ENCODE measurements at places on chromosomes 1 and 21.

DNA sequence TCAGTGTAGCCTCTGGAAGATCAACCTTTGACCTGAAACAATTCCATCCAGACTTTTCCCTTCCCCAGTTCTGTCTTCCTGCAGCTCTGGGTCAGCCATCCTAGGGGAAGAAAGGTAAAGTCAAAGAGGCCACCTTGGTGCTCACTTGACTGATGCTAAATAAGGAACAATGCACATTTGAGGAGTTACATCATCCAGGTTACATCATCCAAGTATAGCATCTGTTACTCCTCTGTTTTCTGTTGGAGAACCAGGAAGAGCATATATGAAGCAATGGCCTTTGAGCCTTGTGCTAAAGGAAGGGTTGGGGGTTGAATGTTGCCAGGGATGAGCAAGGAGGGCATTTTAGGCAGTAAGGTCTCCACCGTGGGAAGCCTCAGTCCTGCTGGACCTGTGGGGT, 3.1 kb upstream of the DSCAM start:
- DNase-seq = no peak

GRCh38 chr1:205447457-205448341, 8.1 kb downstream of the BLACAT1 start:
- no peak for DNase-seq

DNA sequence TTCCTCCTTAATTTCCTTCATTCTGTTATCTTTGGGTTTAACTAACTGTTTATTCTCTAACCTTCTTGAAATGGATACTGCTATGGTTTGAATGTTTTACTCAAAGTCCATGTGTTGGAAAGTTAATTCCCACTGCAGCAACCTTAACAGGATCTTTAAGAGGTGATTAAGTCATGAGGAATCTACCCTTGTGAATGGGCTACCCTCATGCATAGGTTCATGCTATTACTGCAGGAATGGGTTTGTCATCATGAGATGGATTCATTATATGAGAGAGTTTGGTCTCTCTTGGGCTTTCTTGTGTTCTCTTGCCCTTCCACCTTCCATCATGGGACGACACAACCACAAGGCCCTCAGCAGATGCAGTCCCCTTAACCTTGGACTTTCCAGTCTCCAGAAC, 516.9 kb downstream of the ADGRL2 start:
- no peak for DNase-seq

DNA sequence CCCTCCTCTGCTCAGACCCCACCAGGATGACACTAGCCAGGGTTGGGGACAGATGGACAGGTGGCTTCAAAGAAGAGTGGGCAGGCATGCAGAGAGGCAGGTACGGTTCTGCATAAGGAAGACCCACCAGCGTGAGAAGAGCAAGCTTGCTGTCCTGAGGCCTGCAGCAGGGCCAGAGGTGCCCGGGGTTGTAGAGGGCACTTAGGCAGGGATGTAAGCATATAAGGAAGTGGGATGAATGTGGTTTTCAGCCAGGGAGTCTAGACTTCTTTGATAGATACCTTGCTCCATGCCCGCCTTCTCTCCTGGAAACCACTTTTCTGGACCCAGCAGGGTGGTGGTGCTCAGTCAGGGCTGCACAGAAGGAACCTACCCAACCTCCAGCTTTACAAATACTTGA, 1.4 kb downstream of the TTC39A start:
- no peak for DNase-seq

- DNase-seq = no peak
These were observed 7.5 kb upstream of the CYP4A11 start for GRCh38 chr1:46948629-46949416.

DNA sequence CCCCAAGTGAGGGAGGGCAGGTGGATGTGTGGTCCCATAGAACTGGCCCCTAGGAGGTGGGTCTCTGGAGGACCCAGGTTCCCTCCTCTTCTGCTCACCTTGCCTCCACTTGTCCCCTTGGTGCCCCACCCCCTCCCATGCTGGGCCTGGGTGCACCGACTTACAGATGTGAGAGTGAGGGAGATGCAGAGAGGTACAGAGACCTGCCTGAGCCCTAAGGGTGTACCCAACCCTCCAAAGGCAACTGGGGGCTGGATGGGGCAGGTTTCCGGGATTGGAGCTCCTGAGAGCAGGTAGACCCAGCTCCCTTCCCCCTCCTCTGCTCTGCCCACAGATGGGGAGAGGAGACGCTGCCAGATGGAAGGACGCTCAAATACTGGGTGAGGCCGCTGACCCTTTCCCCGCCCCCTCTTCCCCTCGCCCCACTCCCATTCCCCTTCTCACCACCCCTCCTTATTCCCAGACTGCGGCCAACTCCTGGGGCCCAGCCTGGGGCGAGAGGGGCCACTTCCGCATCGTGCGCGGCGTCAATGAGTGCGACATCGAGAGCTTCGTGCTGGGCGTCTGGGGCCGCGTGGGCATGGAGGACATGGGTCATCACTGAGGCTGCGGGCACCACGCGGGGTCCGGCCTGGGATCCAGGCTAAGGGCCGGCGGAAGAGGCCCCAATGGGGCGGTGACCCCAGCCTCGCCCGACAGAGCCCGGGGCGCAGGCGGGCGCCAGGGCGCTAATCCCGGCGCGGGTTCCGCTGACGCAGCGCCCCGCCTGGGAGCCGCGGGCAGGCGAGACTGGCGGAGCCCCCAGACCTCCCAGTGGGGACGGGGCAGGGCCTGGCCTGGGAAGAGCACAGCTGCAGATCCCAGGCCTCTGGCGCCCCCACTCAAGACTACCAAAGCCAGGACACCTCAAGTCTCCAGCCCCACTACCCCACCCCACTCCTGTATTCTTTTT, 10.3 kb downstream of the TINAGL1 start:
- DNase-seq = no peak

DNA sequence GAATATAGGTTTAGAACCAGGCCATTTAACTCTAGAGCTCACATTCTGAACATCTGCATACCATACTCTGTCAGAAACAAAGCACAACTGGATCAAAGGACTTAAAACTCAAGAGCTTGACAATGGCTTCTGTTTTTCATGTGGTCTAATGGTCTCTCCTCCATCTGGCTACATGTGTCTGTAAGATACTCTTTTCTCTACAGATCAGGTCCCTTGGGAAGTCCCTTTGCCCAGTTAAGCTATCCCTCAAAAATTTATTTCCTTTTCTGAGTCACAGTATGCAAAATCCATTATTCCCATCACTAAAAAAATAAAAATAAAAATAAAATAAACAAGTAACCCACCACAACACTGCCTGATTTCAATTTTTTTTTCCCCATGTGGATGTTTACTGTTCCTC, 357.0 kb upstream of the PRMT6 start:
- DNase-seq = no peak

GRCh38 chr1:227777646-227778045, 37.8 kb upstream of the PRSS38 start:
- no peak for DNase-seq

- DNase-seq = no peak
These were observed 37.1 kb upstream of the ANGPTL7 start for GRCh38 chr1:11151826-11152612.

GRCh38 chr1:106897976-106898375, 158.5 kb upstream of the PRMT6 start:
- DNase-seq = no peak

GRCh38 chr21:32543975-32544374, 41.3 kb downstream of the TCP10L start:
- no peak for DNase-seq

GRCh38 chr1:4711416-4712275, 57.2 kb downstream of the AJAP1 start:
- no peak for DNase-seq

GRCh38 chr1:173798078-173798477, 26.4 kb upstream of the DARS2 start:
- DNase-seq = no peak

- no peak for DNase-seq
These were observed 13.6 kb downstream of the STYXL2 start for GRCh38 chr1:167107456-167107855.

DNA sequence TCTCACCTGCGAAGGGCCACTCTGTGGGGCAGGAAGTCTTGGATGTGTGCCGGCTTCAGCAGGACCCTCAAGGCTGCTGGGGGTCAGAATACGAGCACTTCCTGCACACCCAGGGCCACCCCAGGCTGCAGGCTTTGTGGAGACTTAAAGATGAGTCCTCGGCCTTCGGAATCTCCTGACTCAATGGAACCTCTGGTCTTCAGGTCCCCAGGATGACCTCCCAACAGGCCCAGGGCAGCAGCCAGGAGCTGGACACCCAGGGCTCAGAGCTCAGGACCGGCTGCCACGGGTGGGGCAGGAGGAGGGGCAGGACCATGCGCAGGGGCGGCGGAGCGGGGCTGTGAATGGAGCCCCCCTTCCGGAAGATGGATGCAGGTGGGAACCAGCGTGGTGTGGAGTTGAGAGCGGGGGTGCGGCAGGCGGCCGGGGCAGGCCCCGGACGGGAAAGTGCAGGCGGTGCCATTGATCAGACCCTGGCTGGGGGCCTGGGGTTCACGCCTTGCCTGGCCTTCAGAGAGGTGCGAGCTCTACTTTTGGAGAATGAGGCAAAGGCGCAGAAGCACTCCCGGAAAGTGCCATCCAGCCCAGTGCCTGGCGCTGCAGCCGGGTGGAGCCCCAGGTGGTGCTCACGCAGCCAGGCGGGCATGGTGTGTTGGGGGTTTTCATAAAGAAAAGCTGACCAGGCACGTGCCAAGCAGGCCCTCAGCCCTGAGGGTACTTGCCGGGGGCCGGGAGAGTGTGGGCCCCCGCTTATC, 10.4 kb downstream of the COL18A1 start:
- no peak for DNase-seq

GRCh38 chr1:107897438-107898345, 67.3 kb downstream of the VAV3 start:
- DNase-seq = no peak

DNA sequence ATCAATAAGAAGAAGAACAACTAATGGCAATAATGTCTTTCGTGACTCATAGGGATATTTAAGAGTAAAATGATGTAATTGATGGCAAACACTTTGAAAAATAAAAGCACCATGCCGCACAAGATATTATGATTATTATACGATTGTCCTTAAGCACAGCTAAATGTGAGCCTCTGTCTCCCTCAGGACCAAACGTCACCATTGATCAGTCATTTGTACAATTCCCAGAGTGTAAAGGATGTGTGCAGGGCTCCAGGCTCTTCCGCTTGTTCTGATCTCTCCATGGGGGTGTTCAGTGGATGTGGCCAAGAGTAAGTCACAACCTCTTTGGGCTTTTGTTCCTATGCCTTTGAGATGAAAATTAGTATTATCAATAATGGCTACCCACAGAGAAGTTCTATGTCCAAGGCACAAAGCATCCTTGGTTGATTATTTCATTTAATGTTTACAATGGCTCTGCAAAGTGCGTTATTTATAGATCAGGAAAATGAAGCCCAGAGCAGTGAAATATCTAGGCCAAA, 17.7 kb upstream of the C1orf87 start:
- DNase-seq = no peak

DNA sequence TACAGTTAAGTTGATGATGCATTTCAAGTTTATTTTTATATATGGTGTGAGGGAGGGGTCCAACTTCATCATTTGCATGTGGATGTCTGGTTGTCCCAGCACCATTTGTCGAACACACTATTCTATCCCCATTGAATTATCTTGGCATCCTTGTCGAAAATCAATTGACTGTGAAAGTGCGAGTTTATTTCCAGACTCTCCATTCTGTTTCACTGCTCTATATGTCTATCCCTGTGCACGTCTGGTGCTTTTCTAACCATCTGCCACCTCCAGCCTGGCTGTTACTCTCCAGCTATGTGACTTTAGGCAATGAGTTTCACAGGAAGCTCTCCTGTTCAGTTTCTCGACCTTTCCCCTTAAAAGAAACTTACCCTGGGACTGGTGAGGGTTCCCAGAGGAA, 137.1 kb upstream of the KLHDC7A start:
- DNase-seq = no peak

GRCh38 chr1:36537991-36538390, 55.3 kb upstream of the CSF3R start:
- no peak for DNase-seq

GRCh38 chr1:192516776-192517297, 58.7 kb upstream of the RGS1 start:
- DNase-seq = peak; percentile 29

GRCh38 chr1:185585770-185586169, 148.4 kb upstream of the HMCN1 start:
- DNase-seq = no peak

DNA sequence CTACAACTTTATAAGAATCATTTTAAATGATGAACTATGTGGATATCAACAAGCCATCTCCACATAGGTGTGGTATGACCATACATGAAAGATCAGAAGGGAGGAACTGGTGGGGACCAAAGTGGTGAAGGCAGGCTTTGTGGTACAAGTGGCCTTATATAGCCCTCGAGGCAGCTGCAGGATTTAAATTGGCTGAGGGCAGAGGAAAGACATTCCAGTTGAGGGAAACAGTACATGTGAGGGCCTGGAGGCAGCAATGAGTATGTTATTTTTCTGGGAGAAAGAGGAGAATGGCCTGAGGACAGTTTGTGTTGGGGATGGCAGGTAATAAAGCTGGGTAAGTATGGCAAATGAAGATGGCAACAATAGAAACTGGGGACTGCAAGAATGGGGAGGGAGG, 17.1 kb downstream of the OSCP1 start:
- no peak for DNase-seq

- DNase-seq = no peak
These were observed 28.1 kb upstream of the C1QA start for GRCh38 chr1:22608361-22608760.

GRCh38 chr1:68111519-68112436, 61.4 kb upstream of the DIRAS3 start:
- peak; percentile 87 for DNase-seq

DNA sequence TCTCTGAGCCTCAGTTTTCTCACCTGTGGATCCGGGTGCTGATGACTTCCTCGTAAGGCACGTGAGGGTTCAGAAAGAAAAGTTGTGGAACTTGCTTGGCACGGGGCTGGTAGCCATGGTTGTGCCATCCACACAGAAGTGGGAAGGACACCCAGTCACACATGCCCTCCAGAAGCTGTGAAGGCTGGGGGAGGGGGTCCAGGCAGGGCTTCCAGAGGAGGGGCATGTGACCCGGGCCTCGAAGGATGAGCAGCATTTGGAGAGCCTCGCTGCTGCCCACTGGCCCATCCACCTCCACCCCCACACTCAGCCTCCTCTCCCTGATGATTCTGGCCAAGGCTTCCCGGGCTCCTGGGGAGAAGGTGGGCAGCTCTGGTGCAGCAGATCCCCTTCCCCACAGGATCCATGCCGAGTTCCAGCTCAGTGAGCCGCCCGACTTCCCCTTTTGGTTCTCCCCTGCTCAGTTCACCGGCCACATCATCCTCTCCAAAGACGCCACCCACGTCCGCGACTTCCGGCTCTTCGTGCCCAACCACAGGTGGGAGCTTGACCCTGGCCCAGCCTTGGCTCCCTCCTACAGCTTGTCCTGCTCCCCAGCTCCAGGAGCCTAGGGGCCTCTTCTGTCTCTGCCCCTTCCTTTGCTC, 9.4 kb downstream of the SELENON start:
- no peak for DNase-seq

DNA sequence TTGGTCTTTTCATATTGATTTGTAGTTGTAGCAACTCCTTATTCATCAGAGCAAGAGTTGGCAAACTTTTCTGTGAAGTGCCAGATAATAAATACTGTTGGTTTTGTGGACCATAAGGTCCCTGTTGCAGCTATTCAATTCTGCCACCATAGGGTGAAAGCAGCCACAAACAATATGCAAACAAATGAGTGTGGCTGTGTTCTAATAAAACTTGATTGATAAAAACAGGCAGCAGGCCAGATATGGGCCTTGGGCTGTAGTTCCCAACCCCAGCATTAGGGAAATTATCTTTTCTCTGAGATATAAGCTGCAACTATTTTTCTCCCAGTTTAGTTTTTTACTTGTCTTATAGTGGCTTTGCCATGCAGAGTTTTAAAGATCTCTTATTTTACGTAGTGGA, 469.2 kb downstream of the SMYD3 start:
- DNase-seq = no peak

GRCh38 chr1:13708380-13708982, 8.5 kb downstream of the PRDM2 start:
- DNase-seq = no peak

Data from globus pallidus (tissue), 1 donor.